ENCODE measurements at places on chromosomes 4 and X.
A peak's percentile ranks its signal among the peaks of the same experiment; 100 is the strongest.

GRCh38 chrX:27008486-27008885 is 454.7 kb downstream of the PPP4R3C start:
- DNase-seq, result no peak

- DNase-seq, result no peak
These were observed 302.9 kb downstream of the PCDH7 start for GRCh38 chr4:31023109-31023508.

- DNase-seq, result peak; percentile 22
These were observed 628 bp downstream of the MXD4 start for GRCh38 chr4:2261110-2261852.

DNA sequence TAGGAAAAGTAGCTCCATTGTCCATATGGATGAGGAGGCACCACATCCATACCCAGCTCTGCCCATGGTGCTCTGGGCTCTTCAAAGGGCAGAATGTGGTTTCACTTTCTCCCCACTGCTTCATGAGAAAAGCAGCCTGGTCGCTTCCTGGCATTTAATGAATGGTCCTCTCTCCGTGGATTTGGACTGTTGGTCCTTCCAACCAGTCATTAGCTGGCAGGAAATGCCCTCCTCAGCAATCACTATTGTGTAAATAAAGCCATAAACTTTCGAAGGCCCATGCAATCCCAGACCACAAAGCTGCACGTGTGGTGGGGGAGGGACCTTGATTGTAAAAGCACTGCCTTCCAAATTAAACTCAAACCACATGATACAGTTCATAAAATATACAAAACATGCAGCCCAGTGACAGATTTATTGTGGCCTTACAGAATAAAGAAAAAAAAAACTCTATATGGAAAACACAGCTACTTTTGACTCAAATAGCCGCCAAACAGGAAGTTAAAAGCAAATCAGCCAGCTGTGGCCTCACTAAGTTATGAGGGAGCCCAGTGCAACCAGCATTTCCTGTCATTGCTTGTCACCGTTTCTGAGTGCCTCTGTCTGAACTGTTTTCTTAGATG is 8.1 kb downstream of the MBNL3 start:
- DNase-seq, result no peak

DNA sequence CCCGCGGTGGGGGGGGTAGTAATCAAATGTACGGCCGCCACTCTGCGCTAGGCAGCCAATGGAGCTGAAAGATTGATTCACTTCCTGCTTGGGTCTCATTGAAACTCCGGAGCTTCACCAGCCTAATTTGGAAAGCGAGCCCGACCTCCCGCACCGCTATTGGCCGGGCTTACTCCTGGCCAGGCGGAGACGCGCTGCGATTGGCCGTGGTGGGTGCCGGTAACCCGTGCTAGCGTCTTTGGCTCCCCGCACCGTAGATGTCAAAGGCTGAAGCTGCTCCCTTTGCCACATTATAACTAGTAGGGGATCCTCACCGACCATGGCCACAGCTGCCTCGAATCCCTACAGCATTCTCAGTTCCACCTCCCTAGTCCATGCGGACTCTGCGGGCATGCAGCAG is at the start of gene POU3F4:
POU3F4 (plus strand) TSS at position 285 of the 400 bp plus-strand sequence; CDS start at position 320, 35 bp downstream.
- DNase-seq, result no peak
